ENCODE measurements at places on chromosomes 13 and 19.

DNA sequence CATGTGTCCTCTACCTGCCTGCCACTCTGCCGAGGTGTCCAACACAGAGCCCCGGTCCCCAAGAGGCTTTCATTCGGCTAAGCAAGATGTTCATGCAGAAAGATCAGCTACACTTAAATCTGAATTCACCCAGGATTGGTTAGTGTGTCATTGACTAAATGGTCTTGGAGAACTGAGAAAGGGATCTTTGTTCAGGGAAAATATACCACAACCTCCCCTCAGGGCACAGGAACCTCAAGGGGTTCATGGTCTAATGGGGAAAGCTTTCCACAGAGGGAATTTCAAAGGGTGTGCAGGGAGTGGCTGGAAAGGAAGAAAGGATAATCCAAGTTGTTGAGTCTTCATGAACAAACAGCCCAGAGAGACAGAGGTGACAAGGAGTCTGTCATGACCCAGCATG, 14.4 kb upstream of the POP4 start:
- DNase-seq = no peak

DNA sequence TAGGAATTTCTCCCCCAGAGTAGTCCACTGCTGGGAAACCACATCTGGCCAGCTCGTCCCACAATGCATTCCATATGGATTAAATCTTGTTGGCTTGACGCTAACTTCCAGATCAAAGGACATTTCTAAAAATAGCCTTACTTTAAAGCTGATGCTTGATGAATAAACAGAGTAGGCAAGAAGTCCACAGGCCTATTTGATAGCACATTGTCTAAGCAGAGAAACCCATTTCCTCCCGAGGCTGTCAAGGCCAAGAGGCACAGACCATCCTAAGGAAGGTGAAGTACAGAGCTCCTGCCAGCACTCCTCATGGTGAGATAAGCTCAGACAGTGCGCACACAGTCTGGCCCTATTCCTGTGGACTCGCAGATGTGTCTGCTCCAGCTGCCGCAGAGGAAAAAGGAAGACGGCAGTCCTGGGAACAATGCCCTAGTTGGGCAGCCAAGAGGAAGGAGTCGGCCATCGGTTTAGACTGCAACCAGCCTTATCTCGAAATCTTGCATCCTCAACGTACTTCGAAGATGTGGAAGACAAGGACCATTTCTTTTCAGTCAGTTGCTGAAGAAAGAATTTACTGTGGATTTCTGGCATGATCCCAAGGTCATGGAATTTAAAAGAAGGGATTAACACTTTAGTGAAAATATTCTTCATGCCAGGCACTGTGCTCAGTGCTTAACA, 156.8 kb downstream of the RGCC start:
- DNase-seq = peak; percentile 70

DNA sequence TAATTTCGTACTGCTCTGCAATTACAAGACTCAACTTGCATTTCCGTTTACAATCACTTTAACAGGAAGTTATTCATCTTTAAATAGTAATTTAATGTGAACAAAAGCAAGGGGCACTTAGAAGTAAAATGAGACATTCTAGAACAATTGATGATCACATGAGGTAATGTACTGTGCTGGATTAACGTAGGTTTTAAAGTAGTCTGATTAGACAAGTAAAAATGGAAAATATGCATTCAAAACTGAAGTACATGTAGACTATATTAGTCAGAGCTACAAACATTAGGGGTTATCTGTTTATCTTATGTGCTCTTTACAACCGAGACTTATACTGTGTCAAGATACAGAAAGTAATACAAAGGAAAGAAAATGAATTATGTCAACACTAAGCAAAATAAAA, 1528.0 kb downstream of the SLITRK5 start:
- DNase-seq = no peak

GRCh38 chr13:34467450-34468083, 474.5 kb upstream of the NBEA start:
- DNase-seq = no peak

GRCh38 chr19:45511074-45511473, 3.8 kb downstream of the VASP start:
- no peak for DNase-seq

GRCh38 chr19:54297759-54298305, 15.1 kb downstream of the LILRA5 start:
- no peak for DNase-seq

DNA sequence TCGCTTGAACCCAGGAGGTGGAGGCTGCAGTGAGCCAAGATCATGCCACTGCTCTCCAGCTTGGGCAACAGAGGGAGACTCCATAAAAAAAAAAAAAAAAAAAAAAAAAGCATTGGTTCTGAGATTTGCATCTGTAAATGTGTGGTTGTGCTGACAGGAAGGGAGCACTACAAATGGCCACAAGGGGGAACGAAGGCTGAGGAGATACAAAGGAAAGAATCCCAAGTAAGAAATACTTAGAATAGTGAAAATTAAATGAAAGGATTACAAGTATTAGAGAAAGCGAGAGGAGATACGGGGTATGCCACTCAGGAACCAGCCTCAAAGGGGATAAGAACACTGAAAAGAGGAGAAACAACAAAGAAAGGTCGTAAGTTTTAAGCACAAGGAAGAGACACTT, 284.9 kb downstream of the KLF12 start:
- no peak for DNase-seq

DNA sequence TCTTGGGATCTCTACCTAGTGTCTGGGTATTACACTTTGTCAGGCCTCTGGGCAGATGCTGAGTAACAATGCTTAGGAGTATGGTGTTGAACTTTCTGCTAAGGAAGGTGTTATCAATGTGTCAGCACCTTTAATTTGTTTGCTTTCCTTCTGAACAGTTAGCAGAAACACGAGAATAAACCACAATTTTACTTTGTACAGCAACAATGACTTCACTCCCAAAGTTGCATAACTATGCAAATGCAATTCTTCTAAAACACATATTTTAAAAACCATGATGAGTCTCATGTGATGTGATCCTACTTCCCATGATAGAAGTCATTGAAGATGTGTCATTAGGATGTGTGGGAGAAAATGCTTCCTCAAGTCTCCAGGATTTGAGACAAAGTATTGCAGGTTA, 155.0 kb downstream of the POSTN start:
- DNase-seq = no peak

GRCh38 chr13:35744566-35745178, 268.2 kb upstream of the MAB21L1 start:
- DNase-seq = no peak

- DNase-seq = no peak
Observed at GRCh38 chr19:6421075-6422014, 3.3 kb downstream of the KHSRP start.

DNA sequence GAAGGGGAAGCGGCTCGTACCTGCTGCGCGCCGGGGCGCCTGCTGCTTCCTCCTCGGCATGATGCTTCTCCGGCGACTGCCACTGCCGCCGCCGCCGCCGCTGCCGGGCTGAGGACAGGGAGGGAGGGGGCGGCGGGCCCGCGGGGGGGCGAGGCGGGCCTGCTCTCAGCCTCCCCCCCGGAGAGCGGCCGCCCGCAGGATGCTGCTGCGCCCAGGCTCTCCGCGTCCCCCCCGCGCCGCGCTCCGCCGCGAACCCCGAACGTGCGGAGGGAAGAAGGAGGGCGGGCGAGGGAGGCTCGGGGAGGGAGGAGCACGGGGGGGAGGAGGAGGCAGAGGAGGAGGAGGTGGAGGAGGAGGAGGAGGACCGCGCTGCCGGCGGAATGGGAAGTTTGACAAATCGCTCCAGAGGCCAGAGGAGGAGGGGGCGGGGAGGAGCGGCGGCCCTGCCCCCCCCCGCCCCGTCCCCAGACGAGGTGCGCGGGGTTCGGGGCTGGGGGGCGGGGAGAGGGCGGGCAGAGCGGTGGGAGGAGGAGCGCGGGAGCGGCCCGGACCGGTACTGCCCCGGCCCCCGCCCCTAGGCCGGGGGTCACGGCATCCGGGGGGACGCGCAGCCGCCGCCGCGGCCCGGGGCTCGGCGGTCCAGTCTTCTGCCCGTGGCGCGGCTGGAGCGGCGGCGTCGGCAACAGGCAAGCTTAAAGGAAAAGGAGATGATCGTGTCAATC, at the start of gene TSHZ3:
Gene TSHZ3 (minus strand): TSS at position 277 of the 722 bp plus-strand sequence. CDS start 217 bp downstream, at position 60.
- DNase-seq = peak; percentile 89

GRCh38 chr13:112968910-112969691, at the start of gene MCF2L:
MCF2L (plus strand) TSS chr13:112969214; CDS start chr13:112969380, 166 bp downstream.
- peak; percentile 45 for DNase-seq

DNA sequence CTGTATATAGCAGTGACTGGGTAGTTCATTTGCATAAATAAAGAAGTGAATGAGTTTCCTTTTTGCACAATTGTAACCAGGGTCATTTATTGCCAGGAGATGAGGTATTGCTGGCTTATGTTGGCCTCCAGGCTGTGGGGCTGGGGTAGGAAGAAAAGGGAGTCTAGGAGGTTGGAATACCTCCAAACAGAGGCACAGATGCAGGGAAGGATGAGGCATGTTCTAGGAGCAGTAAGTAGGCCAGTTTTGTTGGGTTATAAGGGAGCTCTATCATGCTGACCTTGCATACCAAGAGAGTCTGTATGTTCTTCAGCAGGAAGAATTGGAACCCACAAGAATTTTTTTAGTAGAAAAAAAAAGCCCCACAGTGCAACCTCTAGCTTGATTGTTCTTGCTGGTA, 17.2 kb upstream of the CYSLTR2 start:
- DNase-seq = no peak

DNA sequence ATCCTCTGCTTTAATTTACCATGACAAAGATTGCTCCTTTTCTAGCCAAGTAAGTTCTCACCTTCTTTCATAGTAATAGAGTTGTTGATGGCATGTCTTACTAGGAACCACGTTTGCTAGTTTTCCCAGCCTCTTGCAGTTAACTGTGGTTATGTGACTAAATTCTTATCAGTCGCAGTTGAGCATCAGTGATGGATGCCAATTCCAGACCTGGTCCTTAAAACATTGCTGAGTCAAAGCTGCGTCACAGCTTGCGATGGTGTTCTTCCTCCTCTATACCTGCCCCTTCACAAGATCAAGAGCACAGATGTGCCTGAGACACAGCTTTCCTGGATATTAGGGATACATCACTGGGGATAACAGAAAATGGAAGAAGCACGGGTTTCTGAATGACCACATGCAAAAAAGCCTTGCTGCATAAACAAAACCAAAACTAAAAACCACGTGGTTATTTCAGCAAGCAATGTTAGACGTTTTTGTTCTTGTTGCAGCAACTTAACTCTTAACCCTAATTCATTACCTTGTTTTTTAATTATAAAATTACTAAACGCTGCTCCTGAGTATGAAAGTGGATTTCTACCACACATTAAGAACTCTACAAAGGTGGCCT, 97.6 kb upstream of the DACH1 start:
- DNase-seq = no peak

DNA sequence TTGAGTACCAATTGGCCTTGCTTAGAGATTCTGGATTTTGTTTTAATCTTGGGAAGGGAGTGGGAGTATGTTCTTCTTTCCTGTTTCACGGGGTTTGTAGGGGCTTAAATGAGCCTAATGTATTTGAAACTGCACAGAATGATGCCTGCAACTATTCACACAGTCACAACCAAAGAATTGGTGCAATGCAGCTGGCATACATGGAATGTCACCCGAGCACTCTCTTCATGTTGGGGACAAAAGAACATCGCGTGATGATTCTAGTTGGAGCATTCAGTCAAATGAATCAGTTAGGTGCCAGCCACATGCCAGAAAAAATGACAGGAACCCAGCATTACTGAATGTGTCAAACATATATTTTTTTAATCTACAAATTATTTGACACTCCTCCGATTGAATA, 22.1 kb downstream of the STARD13 start:
- no peak for DNase-seq

DNA sequence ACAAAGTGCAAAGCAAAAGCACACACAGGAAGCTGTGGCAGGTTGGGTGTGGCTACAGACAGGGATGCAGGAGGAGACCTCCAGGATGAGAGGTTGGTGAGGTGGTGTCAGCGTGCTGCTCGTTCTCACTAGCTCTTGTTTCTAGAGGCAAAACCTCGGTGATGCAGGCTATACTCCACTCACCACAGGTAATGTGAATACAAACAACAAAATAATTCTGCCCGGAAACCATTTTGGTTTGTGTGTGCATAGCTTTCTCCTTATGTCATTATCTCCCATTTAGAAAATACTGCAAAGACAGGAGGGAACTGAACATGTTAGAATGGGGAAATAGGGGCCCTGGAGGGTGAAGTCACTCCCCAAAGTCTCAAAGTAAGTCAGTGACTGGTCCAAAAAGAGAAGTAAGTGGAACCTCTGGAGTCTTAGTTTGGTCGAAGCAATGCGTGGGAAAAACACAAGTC, 9.4 kb downstream of the LCP1 start:
- no peak for DNase-seq

- DNase-seq = no peak
Observed at GRCh38 chr13:19658831-19659230, 25.4 kb downstream of the MPHOSPH8 start.

DNA sequence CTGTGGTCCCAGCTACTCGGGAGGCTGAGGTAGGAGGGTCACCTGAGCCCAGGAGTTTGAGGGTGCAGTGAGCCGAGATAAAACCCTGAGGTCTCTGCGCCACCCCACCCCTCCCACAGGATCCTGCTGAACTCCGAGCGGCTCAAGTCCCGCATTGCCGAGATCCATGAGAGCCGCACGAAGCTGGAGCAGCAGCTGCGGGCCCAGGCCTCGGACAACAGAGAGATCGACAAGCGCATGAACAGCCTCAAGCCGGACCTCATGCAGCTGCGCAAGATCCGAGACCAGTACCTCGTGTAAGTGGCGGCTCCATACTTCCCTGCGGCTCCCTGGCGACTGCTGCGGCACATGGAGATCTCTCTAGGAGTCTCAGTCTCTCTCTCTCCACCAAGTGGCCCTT, 6.6 kb upstream of the IFI30 start:
- no peak for DNase-seq

DNA sequence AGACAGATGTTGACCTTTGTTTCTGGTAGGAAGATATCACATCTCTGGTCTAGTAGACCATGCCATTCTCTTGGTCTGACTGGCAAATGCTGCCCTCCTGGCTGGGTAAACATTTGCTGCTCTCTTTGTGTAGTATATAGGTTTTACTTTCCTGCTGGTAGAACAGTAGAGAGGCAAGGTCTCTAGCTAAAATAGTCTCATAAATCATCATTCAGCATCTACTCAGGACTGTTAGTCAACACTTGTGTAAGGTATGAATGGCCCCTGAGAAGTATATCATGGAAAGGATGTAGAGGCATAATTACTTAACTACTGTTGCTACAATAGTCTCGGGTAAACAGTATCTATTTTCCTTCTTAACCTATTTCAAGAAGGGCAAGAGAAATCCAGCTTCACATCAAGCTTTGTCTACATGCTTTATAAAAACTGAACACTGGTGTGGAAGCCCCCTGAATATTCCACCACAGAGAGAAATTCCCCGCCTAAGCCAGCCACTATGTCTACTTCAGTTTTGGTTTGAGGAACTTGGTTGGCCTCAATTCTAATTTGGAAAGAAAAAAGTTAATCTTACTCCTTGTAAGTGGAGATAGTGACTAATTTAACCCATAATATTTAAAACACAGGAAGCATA, 18.4 kb upstream of the MYCBP2 start:
- no peak for DNase-seq

GRCh38 chr13:29593605-29594297, 1.7 kb downstream of the SLC7A1 start:
- no peak for DNase-seq

- DNase-seq = no peak
Observed at GRCh38 chr19:11397089-11397610, 13.0 kb upstream of the EPOR start.
